Right cardiac atrium (tissue), 5 donors: ENCODE measurements at places on chromosomes 7 and 10. TPM values are rescaled to one million over a fixed set of nuclear protein-coding genes. Genes with fewer than 3 reads are reported as not detected.

DNA sequence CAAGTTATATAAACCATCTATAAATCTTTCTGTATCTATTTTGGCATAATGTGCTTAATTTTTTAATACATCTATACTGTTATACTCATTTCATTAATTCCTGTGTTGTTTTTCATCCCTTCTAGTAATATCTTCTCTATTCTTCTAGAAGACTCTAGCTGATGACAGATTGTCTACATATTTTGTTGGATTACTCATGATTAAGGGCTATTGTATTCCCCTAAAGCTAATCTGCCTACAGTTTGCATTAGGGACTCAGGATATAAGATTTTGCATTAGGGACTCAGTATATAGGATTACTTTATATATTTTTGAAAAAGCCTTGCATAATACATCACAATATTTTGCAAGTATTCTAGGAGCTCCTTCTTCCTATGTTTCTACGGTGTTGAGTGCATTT is 8.3 kb upstream of the SEMA3A start:
- no peak for DNase-seq

GRCh38 chr10:48670978-48671913 is 13.4 kb upstream of the WDFY4 start:
- DNase-seq = no peak

DNA sequence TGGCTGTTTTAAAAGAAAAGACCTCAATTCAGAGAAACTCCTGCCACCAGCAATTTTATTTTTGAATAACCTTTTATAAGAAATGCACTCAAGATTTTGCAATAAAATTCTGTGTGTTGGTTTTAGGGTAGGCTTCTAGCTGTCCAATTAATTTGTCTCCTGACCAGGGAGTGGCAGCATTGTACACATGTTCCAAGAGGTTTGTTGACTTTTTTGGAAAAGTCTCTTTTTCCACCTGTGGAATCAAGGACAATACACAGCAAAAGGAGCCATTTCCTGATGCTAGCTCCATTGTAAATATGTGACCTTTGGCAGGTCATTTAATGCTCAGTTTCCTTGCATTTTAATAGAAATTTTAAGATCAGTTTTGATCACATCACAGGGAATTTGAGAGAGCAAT is 1.8 kb downstream of the GIMAP5 start:
- DNase-seq = no peak

DNA sequence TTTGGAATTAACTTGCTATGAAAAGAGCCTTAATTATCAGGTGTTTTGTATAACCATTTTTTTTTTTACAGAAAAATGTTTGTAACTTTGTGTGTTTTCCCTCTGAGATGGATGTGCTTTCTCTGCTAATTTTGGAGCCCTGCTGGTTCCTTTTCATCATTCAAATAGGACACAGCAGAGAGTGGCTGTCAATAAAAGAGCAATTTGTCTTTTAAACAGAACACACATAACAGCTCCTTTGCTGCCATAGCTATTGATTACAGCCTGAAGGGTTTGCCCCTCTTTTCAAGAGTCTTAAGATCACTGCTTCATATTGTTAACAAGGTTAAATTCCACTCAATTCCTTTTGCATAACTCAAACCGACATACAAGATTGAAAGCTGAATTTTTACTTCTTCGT is 187.2 kb upstream of the MBL2 start:
- DNase-seq = no peak

The FAM25G gene
- not detected for polyA plus RNA-seq

GRCh38 chr10:59741048-59741447 is 12.2 kb downstream of the MRLN start:
- no peak for DNase-seq

GRCh38 chr7:80890426-80891258 is 28.2 kb downstream of the SEMA3C start:
- DNase-seq = no peak
